ENCODE measurements at places on chromosomes 12 and 14.

GRCh38 chr14:89466944-89467343 is 49.9 kb upstream of the FOXN3 start:
- no peak for DNase-seq

DNA sequence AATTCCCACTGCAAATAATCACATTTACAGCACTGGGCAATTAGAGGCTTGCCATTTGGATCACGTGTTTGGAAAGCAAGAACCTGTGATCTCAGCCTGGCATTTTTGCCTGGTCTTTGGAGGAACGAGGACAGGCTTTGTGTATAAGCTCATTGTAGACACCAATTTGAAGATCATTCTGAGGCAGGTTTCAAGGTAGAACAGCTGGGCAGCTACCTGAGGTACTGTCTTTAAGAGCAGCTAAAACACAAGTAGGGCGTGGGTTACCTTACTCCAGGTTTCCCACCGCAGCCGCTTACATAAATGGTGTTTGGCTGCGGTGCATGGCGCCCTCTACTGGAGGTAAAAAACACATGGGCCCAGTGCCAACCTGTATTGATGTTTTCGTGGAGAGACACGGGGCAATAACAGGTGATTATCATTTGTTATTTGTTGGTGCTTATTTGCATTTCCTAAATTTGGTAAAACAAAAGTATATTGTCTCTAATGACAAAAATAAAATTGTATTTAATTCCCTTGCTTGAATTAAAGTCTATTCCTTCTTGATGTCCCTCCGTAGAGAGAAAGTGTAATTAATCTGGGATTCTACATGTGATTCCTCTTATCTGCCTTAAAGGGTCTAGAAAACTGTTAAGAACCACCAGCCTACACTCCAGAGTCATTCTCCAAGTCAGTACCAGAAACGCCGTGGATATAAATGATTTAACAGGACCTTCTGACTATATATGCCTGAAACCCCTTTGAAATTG is 69.7 kb downstream of the SVOP start:
- no peak for DNase-seq

GRCh38 chr14:68111097-68111852 is 291.7 kb downstream of the RAD51B start:
- DNase-seq = peak; percentile 68

DNA sequence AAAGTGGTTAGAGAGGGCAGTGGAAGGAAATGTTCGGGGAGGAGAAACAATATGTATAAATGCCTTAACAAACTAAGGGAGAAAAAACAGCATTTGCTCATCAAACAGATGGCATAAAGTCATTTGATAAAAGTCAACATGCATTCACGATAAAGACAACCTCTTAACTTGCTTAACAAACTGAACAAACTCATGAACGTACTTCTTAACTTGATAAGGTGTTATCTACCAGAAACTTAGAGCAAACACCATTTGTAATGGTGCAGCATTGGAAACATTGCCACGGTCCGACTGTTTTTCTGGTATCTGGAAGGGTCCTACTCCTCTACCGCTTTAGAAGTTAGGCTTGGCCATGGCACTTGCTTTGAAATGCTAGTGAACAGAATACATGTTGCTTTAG is 4.2 kb upstream of the RPS6KL1 start:
- DNase-seq = no peak

DNA sequence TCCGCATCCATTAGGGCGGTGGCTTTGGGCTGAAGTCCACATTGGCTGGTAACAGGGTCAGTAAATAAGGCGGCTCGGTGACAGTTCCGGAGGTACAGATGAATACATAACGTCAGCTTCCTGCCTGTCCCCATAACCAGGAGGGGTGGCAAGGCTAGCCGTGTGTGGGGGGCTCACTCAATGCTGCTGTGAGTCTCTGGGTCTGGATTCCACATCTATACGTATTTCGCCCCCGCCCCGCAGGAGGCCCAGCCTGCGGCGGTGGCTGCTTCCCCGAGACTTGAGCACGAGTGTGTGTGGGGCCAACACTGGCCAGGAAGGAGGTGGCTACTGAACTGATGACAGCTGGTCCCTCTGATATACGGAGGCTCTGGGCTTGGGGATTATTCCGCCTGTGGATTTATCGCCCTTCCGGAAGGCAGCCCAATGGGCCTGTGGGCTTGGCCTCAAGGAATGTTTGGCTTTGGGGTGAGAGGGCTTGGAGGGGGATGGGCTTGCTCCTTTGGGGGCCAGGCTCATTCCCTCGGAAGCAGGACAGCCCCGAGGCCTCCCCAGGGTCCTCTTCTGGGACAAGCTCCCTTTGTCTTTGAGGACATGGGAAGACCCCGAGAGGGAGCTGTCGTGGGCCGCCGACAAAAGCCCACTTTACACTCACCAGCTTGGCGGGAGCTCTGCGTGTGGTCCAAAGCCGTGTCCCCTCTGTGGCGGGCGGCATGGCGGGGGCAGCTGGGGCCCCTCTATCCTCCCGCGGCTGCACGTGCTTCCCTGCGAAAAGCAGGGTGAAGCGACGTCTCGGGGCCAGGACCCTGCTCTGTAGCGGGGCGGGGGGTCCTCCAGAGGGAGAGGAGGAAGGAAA is 82.1 kb downstream of the KIF26A start:
- no peak for DNase-seq

DNA sequence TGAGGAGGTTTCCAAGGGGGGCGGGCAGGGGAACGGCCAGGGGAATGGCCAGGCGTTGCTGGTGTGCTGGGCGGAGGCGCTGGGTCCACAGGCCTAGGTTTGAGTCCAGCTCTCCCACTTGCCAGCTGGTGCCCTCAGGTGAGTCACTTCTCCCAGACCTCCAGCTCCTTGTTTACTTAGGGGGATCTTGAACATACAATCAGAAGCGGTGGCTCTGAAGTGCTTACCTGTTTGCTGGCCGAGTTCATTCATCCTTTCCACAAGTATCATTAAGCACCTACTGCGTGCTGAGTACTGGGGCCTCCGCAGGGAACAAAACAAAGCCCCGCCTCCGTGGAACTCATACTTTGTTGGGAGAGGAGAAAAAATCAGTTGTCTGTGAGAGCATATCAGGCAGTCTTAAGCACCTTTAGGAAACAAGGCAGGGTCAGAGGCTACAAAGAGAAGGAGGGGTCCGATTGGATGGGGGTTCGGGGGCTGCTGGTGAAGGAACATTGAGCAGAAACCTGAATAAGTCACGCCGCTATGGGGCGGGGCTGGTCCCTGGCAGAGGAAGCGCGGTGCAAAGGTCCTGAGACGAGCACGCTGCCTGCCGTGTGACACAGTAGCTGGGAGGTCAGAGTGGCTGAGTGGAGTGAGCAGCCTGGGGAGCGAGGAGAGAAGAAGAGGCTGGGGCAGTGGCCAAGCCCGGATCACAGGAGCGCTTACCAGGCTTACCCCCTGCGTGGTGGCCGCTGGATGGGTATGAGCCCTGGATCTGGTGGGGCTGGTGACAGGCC is 15.1 kb downstream of the MVK start:
- no peak for DNase-seq

DNA sequence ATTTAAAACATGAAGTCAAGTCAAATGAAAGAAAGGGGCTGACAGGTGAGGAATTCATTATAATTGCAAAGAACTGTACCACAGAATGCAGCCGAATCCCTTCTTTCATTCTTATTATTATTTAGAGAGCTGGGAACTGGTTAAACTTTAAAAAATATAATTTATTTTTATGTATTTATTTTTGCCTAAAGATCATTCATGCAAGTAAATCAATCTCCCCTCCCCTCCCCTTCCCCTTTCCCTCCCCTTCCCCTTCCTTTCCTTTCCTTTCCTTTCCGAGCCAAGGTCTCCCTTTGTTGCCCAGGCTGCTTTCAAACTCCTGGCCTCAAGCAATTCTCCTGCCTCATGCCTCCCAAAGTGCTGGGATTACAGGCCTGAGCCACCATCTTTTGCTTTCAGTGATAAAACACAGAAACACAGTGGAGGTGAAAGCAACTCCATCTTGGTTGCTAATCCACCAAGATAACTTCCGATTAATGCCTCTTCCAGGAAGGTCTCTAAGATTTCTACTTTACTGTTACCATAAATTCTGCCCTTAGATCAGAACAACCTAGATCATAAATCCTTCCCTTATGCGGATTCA is 6.0 kb upstream of the UBC start:
- DNase-seq = no peak

All from NCI-H2081 treated with DMSO at 0.1 percent for 48 hours (cell line).